Smooth muscle cell of the brain vasculature (primary cell): ENCODE measurements at places on chromosomes 1 and 21.

GRCh38 chr1:166972193-166972592, 3.1 kb downstream of the ILDR2 start:
- no peak for DNase-seq

GRCh38 chr1:14009582-14009981, 309.6 kb downstream of the PRDM2 start:
- DNase-seq = no peak

DNA sequence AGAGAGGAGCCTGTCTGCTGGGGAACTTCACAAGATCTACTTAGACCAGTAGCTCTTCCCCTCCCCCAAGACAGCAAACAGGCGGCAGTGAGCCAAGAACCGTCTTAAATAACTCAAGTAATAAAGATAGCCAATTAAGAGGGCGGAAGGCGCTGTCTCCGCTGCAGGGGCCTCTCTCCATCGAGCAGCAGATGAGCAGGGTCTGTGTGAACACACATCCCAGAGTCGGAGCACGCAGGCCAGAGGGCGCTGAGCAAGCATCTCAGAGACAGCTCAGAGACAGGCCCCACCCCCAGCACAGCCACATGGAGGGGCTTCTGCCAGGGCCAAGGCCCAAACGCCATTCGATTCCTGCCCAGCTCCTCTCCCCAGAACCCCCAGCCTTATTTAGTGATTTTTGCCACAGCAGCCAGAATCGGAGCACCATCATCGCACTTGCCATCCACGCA, 11.1 kb downstream of the IFFO2 start:
- DNase-seq = no peak

- DNase-seq = no peak
Measured at GRCh38 chr1:153560771-153561465, 4.7 kb downstream of the S100A2 start.

DNA sequence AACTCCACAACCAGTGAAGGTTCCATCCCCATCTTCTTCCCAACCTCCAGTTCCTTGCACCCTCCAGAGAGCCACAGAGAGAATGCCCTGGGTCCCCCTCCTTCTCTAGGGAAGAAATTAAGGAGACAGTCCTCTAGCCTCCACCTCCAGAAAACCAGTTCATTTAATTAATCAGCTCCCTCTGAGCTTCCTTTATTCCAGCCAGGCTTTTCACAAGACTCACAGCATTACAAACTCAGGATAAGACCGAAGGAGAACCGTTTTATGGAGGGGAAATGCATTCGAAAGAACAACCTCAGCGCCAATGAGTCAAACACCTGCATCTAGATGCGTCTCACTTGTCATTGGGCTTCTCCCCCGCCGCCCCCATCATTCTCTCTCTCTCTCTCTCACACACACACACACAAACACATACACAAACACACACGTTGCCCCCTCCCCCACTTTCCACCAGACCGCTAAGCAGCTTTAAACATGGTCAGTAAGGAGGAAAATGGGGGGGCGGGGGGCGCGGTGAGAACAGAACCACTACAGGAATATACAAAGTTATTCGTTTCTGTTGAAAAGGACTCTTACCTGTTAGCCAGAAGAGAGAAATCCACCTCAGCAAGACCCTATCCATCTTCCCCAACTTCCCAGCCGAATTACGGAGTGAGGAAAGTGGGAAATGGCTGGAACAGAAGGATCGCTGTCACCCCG, 544 bp downstream of the ILDR2 start:
- DNase-seq = no peak

- DNase-seq = no peak
Measured at GRCh38 chr1:119766374-119766794, 2.3 kb downstream of the HMGCS2 start.

DNA sequence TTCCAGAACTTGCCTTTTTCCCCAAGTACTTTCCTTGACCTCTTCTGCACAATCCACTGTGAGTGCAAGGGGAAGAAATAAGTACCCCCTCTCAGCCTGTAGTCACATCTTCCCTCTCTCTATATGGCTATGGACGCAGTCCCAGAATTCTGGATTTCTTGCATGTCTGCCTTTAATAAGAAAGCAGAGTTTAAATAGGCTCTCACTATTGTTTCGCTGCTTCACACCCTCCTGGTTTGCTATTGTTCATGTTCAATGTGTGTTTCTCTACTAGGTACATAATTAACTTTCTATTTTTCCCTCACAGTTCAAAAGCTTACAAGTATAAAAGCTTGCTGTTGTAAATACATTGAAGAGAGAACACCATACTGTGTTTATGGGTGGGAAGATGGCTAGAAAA, 181.5 kb upstream of the C1orf105 start:
- DNase-seq = no peak

- no peak for DNase-seq
Measured at GRCh38 chr1:28122183-28122582, 33.8 kb upstream of the EYA3 start.

GRCh38 chr1:221439008-221439746, 302.7 kb downstream of the DUSP10 start:
- no peak for DNase-seq

- DNase-seq = peak; percentile 80
Measured at GRCh38 chr1:232613752-232614381, 16.1 kb downstream of the SIPA1L2 start.
